NCI-H524 (cell line): ENCODE measurements at places on chromosomes 13 and 19.

DNA sequence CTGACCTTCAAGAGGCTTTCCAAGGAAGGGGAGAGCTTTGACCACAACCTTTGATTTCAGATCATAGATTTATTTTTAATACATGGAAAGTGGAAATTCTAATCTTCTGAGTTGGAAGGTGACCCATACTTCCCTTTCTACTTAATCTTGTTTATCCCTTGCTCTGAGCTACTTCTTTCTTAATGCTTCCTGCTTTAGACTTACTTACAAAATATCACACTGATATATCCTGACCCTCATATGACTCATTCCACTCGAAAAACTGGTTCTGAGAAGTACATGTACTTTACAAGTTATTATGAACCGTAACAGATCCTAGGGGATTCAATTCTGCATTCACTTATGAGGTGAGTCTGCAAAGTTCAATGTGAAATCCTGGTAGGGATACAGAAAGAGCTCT, 76.2 kb upstream of the IRS2 start:
- DNase-seq = no peak

DNA sequence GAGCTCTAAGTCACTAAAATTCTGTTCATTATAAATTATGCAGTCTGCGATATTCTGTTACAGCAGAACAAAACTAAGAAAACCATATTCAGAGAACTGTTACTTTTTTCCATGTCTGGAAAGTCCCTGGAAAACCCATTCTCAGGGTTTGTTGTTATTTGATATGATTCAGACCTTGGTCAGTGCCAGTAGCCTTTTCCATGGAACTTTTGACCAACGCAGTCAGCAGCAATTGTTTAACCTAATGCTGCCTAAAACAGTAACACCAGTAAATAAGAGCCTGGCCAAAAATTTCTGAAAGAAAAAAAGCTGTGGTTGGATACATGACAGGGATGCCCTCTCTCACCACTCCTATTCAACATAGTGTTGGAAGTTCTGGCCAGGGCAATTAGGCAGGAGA, 402.7 kb downstream of the TBC1D4 start:
- no peak for DNase-seq

DNA sequence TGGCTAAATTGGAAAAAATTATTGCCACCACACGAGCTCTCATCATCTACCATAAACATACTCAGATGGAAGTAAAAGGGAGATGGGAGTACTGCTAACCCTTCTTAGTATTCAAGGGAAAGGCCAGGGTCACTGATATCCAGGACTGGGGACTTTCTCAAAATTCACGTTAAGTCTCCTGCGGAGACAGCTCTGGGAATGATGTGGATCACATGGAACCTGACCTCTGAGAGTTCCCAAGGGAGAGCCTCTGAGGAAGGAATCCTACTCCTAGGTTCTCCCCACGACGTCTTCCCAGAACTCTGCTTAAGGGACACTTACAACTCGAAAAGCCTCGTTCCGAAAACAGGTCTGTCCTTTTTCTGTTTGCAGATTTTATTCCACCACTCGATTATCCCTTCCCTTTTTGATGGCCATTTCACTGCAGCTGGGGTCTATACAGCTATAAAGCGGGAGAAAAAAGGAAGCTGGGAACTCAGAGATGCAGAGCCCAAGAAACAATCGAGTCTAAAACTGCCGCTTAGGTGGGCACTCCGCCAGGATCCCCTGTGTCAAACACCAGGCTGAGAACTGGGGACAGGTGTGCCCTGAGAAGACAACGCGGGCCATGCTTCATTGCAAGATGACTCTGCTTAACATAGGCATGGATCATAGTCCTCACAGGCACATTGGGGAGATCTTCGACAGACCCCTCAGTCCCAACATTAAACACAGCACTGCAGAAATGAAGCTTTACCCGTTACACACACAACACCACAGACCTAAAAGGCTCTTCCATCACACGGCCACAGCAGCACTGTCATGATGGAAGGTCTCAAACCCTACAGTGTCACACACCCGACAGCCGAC, 823 bp upstream of the ZNF567 start:
- DNase-seq = peak; percentile 25

DNA sequence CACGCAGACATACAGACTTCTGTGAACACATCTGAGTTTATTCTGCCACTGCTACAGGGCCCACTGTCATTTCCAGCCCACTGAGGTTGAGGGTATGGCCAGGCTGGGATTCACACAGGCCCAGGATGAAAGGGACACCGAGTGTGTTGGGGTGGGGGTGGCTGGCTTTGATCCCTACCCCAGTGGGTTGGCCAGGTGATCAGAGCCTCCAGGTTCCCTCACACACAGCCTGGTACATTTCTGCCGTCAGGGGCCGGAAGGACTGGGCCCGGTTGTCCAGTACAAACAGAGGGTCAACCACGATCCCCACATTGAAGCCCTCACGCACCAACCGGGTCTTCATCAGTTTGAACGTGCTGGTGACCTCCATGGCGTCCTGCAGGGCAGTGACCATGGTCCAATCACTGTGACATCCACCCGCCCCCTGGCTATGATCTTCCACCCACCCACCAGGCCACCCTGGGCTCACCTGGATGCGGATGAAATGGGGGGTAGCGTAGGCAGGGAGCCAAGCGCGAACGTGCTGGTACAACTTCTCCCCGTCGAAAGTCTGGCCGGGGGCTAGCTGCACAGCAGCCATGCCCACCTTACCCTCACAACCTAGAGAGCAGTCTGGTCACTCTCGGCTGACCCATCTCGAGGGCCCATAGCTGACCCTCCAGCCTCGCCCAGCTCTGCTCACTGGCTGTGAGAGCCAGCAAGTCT, 13.3 kb downstream of the SLC27A5 start:
- DNase-seq = no peak

GRCh38 chr13:106038752-106039151, 496.7 kb downstream of the EFNB2 start:
- no peak for DNase-seq
